ENCODE measurements at places on chromosomes 3 and 15.

DNA sequence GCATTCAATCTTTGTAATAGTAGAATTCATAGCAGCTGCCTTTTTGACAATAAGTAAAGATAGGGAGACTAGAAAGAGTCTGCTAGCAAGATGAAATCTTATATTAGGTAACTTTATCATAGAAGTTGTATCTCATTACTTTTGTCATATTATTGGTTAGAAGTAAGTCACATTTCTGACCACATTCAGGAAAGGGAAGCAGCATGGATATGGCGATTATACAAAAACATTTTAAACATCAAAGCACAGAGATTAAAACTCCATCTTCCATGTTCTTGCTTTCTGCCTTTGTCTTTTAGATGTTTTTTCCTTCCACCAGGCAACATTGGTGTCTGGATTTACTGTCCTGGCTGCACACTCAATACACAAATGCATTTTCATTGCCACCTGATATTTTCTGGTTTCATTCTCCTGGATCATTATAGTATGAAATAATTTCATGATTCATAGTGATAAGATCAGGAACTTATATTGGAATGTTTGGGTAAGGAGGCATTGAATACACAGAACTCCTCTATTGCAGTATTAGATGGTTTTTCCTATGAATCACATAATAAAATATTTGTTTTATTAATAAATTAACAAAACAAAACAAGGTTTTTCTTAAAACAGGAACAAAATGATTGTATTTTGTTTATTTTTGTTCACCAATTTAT, 1460.3 kb upstream of the CADM2 start:
- DNase-seq: no peak

DNA sequence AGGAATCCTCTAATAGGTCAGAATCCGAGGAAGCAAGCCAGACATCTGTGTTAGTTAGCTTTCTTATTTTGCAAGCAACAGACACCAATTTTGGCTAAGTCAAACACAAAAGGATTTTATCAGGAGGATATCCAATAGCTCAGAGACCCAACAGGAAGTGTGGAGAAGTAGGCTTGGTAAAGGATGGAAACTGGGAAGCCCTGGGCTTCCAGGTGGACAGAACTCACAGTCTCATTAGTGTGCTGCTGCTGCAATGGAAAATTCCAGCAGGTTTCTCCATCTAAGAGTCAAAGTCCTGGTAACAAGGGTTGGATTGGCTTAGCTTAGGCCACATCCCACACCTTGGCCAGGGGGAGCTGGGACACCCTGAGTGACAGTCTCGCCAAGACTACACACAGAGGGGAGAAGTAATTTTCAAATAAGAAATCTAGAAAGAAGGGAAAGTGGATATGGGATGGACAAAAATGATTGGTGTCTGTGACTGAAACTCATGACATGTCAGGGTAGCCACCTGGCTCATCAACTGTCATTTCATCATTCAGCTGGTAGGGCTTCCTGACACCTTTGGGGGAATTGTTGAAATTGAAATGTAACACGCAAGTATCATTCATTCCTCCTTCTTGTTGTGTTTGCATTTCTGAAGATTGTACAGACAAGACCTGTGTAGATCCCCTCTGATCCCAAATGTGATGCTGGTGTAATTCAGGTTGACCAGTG, 158.6 kb downstream of the THSD4 start:
- DNase-seq: no peak

GRCh38 chr15:58451826-58452225, 20.0 kb downstream of the LIPC start:
- no peak for DNase-seq

- no peak for DNase-seq
Measured at GRCh38 chr3:188417271-188417696, 263.3 kb downstream of the LPP start.

GRCh38 chr15:65217526-65218482, 6.5 kb upstream of the CILP start:
- DNase-seq: no peak

GRCh38 chr15:55872471-55872870, 120.9 kb downstream of the NEDD4 start:
- no peak for DNase-seq

- no peak for DNase-seq
Measured at GRCh38 chr3:157317895-157318294, 118.8 kb upstream of the PTX3 start.

GRCh38 chr3:155218462-155218861, 75.0 kb downstream of the STRIT1 start:
- DNase-seq: no peak

DNA sequence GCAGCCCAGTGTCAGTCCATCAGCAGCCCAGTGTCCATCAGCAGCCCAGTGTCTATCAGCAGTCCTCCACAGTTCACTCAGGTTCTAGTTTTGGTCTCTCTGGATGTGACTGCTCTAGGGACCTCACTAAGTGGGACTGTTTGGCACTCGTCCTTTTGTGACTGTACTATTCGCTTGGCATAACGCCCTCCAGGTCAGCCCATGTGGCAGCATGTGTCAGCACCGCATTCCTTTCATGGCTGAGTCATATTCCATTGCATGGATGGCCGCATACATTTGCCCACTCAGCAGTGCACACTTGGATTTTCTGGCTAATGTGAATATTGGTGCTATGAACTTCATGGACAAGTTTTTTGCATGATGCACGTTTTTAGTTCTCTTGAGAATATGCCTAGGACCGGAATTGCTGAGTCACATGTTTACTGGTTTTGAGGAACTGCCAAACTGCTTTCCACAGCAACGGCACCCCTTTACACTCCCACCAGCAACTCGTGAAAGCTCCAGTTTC, 16.4 kb downstream of the CHST13 start:
- peak; percentile 93 for DNase-seq

- peak; percentile 61 for DNase-seq
Measured at GRCh38 chr3:115325539-115325938, 178.5 kb upstream of the ZBTB20 start.
